ENCODE measurements at places on chromosomes 2 and 18.

DNA sequence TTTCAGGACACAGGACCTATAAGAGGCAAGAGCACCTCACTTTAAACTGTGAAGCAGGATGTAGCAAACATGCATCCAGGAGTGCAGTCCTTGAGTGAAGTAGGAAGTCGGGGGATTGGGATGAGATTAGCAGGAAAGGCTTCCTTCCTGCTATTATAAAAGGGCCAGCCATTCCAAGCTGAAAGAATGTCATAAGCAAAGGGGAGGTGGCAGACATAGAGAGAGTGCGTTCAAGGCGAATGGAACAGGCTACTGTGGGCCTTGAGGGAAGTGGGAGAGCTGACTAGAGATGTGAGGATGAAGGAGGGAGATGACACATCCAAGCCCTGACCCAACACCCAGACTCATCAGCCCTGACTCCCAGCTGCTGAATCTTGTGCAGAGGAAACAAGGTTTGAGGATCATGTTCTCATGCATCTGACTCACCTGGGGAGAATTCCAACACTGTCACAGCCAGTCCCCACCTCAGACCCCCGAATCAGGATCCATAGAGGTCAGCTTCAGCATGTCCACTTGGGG lies 63.9 kb downstream of the GYPC start:
- H3K4me1 ChIP-seq = no peaks in the 10 kb centered on the region
- H3K27ac ChIP-seq = peak overlapping the region; percentile 7
- no peak for DNase-seq
- no peak overlapping the region for H3K4me3 ChIP-seq

DNA sequence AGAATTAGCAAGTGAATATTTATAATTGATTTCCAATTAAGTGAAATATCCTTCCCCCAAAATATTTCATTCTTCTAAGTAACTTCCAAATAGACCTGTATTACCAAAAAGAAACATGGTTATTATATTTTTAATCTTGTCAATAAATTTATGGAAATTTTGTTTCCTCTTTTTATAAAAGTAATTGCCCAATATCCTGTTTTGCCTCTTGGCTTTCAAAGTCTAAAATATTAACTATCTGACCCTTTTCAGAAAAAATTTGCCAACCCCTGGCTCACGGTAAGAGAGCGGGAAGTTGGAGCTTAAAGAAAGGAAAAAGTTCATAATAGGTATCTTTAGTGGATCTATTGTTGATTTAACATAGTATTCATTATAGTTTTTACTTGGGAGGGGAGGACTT lies 20.4 kb upstream of the SANBR start:
- no peak overlapping the region for H3K27ac ChIP-seq
- peaks cover 13% of the 10 kb centered on the region for H3K36me3 ChIP-seq
- DNase-seq = no peak

- H3K36me3 ChIP-seq = no peaks in the 10 kb centered on the region
- no peak overlapping the region for H3K4me3 ChIP-seq
- H3K27me3 ChIP-seq = no peaks in the 10 kb centered on the region
- no peak for DNase-seq
Measured at GRCh38 chr2:222064286-222064685, 234.5 kb downstream of the PAX3 start.

- no peaks in the 10 kb centered on the region for H3K4me1 ChIP-seq
- H3K36me3 ChIP-seq = no peaks in the 10 kb centered on the region
- no peak overlapping the region for H3K4me3 ChIP-seq
- no peak for DNase-seq
Measured at GRCh38 chr2:40844353-40845277, 392.7 kb upstream of the SLC8A1 start.

DNA sequence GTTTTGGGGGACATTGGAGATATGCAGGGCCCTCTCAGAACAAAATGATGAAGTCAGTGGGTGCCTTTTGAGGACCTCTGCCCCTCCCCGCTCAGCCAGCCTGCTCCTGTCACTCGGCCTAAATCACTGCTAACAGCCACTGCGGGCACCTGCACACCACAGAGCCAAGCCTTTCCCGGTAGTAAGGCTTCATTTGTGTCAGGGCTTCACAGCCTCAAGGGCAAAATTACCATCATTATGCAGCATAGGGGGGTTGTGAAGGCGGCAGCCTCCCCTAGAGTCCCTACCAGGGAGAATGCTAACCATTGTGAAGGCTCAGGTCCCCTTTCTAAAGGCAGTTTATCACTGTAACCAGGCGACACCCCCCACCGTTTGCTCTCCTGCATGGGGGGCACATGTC lies 519.8 kb upstream of the MYT1L start:
- no peak for DNase-seq
- no peaks in the 10 kb centered on the region for H3K27me3 ChIP-seq
- no peak overlapping the region for H3K4me3 ChIP-seq
- H3K4me1 ChIP-seq = no peaks in the 10 kb centered on the region

DNA sequence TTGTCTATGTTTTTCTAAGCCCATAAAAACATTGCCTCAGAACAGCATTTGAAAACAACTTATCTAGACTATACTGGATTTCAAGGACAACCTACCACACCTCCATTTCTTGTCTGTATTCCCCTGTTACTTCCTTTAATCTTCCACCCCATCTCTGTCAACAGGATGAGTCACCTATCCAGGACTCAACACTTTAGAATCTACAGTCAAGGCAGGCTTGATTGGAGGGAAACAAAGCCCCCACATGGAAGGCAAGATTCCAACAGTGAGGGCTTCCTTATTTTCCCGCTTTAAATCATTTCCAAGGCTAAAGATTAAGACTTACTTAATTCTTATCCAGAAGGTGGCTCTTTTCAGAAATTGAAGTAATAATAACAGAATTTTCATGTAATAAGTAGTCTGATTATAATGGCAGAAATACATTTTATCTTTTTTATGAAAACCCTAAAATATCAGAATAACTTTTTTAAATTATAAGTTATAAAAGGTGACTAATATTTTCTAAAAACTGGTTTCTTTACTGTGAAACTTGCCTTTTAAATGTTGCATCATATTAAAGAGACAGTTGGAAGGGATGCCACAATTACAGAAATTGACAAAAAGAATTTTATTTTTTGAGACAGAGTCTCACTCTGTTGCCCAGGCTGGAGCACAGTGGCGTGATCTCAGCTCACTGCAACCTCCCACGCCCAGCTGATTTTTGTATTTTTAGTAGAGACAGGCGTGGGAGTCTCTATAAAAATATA lies 138.7 kb upstream of the CCDC150 start:
- H3K4me1 ChIP-seq = no peaks in the 10 kb centered on the region
- H3K36me3 ChIP-seq = no peaks in the 10 kb centered on the region
- no peak for DNase-seq
- H3K4me3 ChIP-seq = no peak overlapping the region
- no peaks in the 10 kb centered on the region for H3K27me3 ChIP-seq

- no peaks in the 10 kb centered on the region for H3K4me1 ChIP-seq
- no peak overlapping the region for H3K27ac ChIP-seq
- no peaks in the 10 kb centered on the region for H3K36me3 ChIP-seq
- H3K27me3 ChIP-seq = no peaks in the 10 kb centered on the region
- DNase-seq = no peak
Measured at GRCh38 chr18:3675446-3675845, 225.5 kb downstream of the TGIF1 start.

DNA sequence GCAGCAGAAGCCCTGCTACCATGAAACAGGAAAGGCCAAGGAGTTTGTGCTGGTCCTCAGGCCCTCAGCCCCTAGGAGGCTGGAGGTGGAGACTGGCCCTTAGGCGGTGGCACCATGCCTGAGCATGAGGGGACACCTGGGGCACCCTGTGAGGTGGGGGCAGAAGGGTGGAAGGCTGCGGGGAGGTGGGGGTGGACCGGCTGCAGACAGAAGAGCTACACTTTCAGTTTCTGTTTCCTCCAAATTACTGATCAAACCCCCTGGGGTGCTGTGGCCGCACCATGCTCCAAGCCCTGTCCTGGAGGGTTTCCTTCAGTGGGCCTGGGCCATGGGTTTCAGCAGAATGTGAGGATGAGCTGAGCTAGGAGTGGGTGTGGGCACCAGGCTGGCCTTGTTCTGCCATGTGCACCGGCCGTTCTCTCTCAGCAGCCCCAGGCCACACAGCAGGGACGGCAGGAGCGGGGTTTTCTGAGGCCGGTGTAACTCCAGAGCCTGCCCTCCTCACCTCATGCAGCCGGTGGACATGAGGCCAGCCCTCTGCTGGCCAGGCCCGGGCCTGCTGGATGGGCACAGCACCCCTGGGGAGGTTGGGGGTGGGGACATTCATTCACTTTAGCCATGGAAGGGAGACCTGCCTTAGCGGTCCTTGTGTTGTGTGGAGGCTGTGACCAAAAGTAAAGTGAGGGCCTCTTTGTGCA lies 51.5 kb downstream of the PLEKHB2 start:
- H3K27me3 ChIP-seq = no peaks in the 10 kb centered on the region
- no peaks in the 10 kb centered on the region for H3K36me3 ChIP-seq
- no peak overlapping the region for H3K4me3 ChIP-seq
- H3K4me1 ChIP-seq = no peaks in the 10 kb centered on the region

DNA sequence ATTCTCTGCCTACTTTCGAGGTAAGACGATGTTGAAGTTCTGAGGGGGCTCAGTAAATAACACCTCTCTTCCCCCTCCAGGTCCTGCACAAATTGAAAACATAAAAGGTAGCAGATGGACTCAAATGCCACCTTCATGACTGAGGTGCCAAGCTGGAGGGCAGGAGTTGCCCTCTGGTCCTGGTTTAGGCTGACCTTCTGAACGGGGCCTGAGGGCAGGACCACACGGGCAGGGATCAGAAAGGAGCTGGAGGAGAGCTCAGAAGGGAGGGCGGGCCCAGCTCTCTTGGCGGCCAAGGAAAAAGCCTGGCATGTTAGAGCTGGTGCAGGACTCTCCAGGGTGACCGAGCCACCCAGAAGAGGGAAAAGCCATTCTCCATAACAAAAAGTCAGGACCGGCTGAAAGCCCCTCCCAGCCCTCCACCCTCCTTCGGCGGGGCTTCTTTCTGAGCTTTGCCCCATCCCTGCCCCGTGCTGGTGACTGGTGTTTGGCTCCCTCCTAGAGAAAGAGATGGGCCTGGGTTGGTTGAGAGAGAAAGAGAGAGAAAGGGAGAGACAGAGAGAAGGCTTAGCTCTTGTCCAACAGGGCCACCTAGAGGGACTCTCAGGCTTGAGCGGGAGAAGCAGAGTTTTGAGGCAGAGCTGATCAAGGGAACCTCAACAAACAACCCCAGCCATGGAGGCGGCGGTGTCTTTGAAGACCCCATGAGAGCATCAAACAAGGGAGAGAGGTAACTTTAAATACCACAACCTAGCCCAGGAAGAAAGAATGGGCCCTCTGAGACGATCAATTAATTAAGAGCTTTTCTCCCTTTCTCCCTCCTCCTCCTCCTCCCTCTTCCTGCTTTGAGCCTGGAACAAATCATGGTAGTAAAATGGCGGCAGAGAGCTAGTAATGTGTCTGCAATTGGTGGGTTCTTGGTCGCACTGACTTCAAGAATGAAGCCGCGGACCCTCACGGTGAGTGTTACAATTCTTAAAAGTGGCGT lies 50.8 kb downstream of the WIPF1 start:
- no peak overlapping the region for H3K27ac ChIP-seq
- H3K4me1 ChIP-seq = no peaks in the 10 kb centered on the region
- no peak for DNase-seq
- no peaks in the 10 kb centered on the region for H3K36me3 ChIP-seq
- no peak overlapping the region for H3K4me3 ChIP-seq

GRCh38 chr18:76307293-76307690 lies 187.8 kb downstream of the ZNF516 start:
- no peaks in the 10 kb centered on the region for H3K27me3 ChIP-seq
- H3K4me1 ChIP-seq = no peaks in the 10 kb centered on the region
- H3K4me3 ChIP-seq = no peak overlapping the region

DNA sequence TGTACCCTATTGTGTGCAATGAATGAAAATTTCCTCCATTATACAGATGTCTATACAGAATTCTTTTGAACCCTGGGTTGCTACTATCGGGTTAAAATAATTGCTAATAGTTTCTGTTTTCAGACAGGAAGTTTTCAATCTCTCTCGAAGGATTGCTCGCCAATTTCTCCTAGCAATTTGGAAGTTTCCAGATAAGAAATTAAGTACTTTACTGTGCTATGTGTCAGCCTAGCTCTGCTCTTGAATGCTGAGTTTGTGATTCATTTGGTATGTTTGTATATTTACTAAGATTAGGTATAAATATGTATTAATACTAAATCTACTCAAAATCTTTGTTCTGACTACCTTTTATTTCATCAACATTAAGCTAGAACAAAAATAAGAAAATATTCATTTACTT lies 74.6 kb upstream of the ARL5A start:
- peaks cover under 1% of the 10 kb centered on the region for H3K4me1 ChIP-seq
- no peak for DNase-seq
- no peak overlapping the region for H3K4me3 ChIP-seq
- H3K27ac ChIP-seq = no peak overlapping the region
- H3K36me3 ChIP-seq = no peaks in the 10 kb centered on the region
- H3K27me3 ChIP-seq = no peaks in the 10 kb centered on the region

GRCh38 chr2:60148716-60149115 lies 404.7 kb downstream of the BCL11A start:
- no peak overlapping the region for H3K27ac ChIP-seq
- no peak for DNase-seq
- no peaks in the 10 kb centered on the region for H3K36me3 ChIP-seq
- H3K27me3 ChIP-seq = no peaks in the 10 kb centered on the region
- H3K4me3 ChIP-seq = no peak overlapping the region
- H3K4me1 ChIP-seq = no peaks in the 10 kb centered on the region

GRCh38 chr2:176172895-176173566 lies 15.4 kb upstream of the HOXD1 start:
- H3K27me3 ChIP-seq = peaks cover 12% of the 10 kb centered on the region
- no peaks in the 10 kb centered on the region for H3K36me3 ChIP-seq
- peaks cover 2% of the 10 kb centered on the region for H3K4me1 ChIP-seq
- no peak overlapping the region for H3K27ac ChIP-seq
- no peak overlapping the region for H3K4me3 ChIP-seq
- DNase-seq = no peak

DNA sequence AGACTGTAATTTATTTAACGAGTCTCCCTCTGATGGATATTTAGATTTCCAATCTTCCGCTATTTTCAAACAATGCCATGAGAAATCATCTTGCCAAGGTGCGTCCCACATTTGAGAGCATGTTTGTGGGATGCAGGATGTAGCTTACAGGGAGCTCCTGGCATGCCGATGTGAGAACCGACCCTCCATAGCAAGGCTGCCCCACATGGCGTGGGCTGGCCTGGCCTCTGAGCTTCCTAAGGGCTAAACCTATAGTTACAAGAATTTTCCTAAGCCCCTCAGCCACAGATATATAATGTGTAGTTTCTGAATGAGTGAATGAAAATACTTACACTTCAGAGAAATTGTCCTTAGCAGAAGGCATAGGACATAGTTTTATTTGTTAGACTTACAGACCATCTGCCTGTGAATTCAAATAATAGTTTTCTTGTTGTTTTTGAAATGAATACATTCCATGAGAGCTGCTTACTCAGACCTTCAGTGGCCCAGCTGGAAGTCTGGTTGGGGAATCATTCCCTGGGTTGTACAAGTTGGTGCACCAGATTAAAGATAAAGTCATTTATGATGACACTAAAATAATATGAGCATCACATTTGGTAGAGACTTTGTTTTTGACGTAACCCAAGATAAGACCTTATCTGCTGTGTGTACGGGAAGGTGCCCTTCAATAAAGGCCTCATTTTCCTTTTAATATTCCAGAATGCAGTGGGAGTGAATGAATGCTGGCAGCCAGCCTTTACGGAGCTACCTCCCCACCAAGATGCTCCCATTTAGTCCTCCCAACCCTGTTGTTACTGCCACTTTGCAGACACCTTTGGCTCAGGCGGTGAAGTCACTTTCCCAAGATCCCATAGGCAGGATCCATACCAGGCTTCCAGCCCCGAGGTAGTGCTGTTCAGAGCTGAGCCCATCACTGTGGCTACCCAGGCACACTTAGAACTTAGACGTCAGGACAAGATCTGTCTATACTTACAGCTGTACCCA lies 107.1 kb downstream of the GLI2 start:
- no peaks in the 10 kb centered on the region for H3K36me3 ChIP-seq
- H3K27me3 ChIP-seq = no peaks in the 10 kb centered on the region
- H3K4me3 ChIP-seq = no peak overlapping the region
- no peak overlapping the region for H3K27ac ChIP-seq

Data from ascending aorta (tissue), 2 donors.